ENCODE measurements at places on chromosomes 4 and X.

DNA sequence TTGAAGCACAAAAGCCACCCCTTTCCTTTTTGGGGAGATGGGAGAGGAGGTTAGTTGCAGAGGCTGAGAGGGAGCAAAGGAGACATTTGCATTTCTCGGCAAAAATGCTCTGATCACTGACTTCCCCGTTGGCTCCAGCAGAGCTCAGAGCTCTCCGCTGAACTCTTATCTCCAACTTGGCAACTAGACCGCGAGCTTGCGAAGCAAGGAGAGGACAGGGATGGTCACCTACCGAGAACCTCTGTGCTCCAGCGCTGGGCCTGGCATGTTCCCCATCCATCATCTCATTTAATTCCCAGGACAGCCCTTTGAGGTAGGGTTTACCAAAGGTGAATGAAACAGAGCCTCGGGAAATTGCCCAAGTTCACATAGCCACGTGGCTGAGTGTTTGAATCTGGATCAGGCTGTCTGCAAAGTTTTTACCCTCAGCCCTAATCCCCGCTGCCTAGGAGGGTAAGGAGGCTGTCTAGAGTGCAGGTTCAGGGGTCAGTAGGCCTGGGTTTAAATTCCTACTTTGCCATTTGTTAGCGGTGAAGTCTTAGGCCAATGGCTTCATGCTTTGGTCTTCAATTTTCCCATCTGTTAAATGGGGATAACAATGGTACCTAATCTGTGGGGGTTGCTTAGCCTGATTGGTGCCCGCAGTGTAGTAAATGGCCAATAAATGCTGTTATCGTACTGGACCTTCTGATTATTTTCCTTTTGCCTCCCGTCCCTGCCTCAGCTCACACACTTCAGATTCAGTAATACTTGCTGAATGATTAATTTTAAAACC is 3.8 kb upstream of the CITED1 start:
- no peak for DNase-seq

- no peak for DNase-seq
Measured at GRCh38 chr4:111792632-111793031, 352.6 kb upstream of the FAM241A start.

- no peak for DNase-seq
Measured at GRCh38 chr4:74038425-74039314, at the start of gene CXCL3. Gene CXCL3 (minus strand): TSS chr4:74038689. CDS start chr4:74038611, 78 bp downstream.

DNA sequence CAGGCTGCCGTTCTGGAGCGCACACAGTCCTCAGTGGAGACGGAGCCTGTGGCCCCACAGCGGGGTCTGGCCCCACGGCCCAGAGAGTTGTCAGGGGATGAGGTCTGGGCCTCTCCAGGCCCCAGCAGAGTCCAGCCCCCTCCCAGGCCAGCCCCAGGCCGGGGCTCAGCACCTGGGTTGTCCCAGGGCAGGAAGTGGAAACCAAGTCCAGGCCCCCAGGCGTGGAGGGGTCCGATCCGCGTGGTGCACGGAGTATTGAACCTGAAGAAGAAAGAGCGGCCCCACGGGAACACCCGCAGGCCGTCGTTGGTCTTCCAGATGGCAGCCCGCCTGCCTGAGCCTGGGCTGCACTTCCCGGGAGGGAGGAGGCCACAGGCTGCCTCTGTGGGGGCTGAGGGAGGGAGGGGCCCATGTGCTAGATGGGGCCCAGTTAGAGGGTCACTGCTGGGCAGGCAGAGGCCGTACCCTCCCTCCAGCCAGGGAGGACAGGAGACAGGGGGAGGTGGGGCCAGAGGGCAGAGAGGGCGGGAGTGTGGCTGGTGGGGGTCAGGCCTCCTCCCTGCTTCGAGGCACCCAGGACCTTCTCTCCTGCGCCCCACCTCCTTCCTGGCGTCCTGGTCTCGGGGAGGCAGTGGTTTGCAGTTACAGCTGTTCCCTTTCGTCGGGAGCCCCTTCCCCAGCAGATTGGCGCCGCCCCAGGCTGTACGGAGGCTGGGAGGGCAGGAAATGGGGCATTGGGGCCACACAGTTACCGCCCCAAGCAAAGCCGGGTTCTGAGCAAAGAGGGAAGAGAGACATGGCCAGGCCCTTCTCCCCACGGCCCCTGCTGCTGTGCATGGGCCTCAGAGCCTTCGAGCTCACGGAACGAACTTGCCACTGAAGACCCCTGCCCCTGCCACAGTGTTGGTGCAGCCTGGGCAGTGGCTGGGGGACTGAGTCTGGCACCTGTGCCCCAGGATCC is 8.1 kb downstream of the HGFAC start:
- DNase-seq, result no peak

DNA sequence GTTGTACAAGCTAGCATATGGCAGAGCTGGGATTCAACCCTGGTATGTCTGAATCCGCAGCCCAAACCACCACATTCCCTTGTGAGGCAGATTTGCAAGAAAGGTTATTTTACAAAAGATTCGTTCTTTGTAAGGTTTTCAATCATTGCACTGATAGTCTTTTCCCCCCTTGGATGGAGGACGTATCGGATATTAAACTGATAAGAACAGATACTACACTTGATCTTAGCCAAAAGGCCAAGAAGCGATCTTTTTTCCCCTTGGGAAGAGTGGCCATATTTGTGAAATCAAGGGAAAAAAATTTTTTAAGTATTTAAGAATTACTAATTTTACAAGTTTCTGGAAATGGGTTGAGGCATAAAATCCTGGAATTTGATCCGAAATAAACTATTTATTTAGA is 34.4 kb upstream of the MSMO1 start:
- DNase-seq, result no peak

DNA sequence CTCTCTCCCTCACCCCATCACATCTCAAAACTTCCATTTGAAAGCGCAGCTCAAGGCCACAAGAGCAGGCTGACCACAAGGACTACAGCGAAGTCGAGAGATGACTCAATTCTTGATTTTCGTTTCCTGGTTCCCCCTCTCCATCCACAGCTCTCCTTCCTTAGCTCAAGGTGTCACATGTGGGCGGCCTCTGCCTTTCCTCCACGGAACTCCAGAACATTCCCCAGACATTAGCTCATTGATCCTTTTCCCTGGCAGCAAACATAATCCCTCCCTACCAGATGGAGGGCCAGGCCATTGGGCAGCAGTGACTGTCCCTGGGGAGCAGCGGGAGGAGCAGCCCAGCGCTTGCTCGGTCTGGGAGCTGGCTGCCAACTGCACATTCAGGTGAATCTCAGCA is 56.3 kb downstream of the CCDC149 start:
- DNase-seq, result no peak

- no peak for DNase-seq
Measured at GRCh38 chr4:163939597-163939996, 445.1 kb downstream of the TMA16 start.

- no peak for DNase-seq
Measured at GRCh38 chrX:73131276-73131675, 52.0 kb upstream of the PABPC1L2A start.

- DNase-seq, result no peak
Measured at GRCh38 chr4:66404141-66404540, 733.9 kb upstream of the EPHA5 start.

GRCh38 chr4:141609243-141609642 is 27.1 kb upstream of the IL15 start:
- no peak for DNase-seq

DNA sequence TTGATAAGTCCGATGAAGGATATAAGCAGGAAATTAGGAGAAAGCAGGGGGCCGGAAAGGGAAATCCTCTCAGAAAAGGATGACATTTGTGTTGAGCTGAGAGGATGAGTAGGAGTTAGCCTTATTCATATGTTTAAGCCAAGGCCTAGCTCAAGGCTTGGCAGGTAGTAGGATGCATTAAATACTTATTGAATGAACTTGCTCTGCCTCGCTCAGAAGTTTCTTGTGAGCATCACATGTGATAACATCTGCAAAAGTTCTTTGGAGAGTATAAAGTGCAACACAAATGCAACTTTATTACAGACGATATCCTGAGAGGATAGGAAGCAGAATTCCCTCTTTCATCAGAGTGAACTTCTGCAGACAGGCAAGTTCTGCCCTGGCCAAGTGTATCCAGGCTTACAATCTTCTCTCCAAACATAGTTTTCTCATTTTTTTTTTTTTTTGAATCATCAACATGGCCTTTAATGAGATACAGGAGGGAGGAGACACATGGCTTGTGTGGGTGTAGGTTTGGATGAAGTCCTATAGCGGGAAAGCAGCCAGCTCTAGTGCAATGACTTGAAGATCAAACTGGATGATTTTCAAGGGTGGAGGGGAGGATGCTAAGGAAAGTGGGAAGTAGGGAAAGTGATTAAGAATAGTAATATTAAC is 48.1 kb downstream of the LUZP4 start:
- DNase-seq, result no peak

DNA sequence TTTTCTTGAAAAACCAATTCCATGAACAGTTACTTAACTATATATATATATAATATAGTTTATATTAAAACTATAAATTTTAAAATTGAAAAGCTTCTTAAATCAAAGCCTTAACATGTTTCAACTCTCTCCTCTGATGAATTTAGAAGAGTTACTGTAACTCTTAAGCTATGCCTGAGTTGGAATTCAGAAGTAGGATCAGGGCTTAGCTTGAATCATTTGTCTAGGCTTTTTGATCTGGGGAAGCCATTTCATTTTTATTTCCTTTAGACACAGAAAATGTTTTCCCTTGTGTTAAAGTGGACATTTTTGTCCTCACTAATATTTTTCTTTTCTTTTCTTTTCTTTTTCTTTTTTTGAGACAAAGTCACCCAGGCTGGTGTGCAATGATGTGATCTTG is 40.4 kb upstream of the PDLIM5 start:
- no peak for DNase-seq

- no peak for DNase-seq
Measured at GRCh38 chr4:127606823-127607222, 25.9 kb upstream of the INTU start.

- DNase-seq, result no peak
Measured at GRCh38 chrX:136963973-136964372, 69.8 kb downstream of the GPR101 start.

DNA sequence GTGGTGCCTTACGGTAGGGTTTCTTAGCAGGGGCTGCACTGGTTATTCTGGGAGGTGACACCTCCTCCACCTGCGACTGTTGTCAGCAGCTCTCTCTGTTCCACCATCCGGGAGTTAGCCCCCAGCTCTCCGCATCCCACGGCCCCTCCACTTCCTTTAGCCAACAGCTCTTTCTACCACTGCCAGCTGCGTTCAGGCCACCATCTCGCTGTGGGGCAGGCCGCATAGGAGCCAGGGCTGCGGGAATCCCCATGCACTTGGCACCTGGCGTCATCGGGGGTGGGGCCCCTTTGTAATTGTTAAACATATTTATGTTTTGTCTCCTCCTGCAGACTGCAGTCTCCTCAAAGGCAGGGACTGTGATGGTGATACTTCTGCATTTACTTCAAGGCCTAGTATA is 480.2 kb downstream of the SMARCA1 start:
- no peak for DNase-seq

GRCh38 chr4:130073145-130073790 is 977.3 kb downstream of the C4orf33 start:
- no peak for DNase-seq

- no peak for DNase-seq
Measured at GRCh38 chrX:9829308-9830267, 43.4 kb downstream of the SHROOM2 start.

GRCh38 chr4:71209161-71209560 is 129.7 kb upstream of the SLC4A4 start:
- no peak for DNase-seq

DNA sequence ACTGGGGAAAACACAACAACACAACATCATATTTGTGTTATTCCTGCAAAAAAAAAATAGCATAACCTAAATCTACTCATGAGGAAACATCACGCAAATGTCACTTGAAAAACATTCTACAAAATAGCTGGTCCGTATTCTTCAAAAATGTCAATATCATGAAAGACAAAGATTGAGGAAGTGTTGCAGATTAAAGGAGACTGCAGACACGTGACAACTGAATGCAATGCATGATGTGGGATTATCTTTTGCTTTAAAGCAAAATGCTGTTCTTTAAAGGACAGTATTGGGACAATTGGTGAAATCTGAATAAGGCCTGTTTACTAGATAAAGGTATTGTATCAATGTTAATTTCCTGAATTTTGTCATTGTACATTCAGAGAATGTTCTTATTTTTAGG is 157.7 kb downstream of the SMIM20 start:
- no peak for DNase-seq

GRCh38 chrX:133676344-133677122 is 261.2 kb upstream of the GPC4 start:
- no peak for DNase-seq

GRCh38 chrX:12949205-12949926 is 25.5 kb upstream of the TMSB4X start:
- DNase-seq, result no peak

DNA sequence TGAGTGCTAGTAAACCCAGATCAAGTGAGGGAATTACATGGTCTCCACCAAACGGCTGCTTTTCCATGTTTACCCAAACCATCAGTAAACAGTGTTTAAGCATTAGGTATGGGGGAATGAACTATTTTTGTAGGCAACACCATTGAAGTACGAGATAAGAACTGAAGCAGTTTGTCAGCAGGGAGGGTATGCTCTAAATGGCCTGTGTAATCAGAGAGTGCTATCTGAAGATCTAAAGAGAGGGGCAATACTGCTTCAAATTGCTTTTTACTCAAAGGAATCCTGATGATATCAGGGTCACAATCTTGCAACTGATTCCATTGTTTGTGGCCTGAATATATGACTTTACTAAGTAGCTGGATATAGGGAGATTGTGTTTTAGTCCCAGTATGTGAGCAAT is 10.4 kb upstream of the SPIN4 start:
- DNase-seq, result no peak

DNA sequence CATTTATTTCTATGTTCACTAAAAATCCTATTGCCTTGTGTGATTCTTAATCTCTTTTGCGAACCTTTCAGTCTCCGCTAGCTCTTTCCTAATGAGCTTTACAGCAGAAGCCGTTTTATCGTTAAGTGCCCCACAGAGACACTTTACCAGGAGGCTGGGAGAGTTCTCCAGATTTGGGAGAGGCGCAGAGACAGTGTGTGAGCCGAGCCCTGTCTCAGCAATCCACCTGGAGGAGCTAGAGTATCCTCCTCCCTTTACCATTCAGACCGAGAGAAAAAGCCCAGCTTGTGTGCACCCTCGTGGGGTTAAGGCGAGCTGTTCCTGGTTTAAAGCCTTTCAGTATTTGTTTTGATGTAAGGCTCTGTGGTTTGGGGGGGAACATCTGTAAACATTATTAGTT is 54.9 kb upstream of the MTM1 start:
- no peak for DNase-seq

DNA sequence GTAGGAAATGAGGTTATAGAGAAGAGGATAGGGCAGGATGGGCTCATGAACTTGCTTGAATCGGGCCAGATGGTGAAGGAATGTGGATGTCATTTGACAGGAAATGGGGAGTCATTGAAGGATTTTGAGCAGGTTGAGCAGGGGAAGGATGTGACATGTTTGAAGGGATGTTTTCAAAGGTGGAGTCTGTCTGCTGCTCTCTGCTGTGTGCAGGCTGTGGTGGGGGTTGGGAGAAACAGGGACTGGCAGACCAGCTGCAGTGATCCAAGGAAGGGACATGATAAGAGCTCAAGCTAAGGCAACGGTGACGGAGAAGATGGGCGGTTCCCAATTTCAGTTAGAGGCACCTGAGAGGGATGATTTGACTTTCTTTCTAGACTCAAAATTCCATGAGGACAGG is 14.0 kb upstream of the XPNPEP2 start:
- no peak for DNase-seq

Data from activated gamma-delta T cell treated with Interleukin-2 at 50 U/mL for 16 hours (primary cell).